ENCODE measurements at places on chromosomes 5 and 9.

DNA sequence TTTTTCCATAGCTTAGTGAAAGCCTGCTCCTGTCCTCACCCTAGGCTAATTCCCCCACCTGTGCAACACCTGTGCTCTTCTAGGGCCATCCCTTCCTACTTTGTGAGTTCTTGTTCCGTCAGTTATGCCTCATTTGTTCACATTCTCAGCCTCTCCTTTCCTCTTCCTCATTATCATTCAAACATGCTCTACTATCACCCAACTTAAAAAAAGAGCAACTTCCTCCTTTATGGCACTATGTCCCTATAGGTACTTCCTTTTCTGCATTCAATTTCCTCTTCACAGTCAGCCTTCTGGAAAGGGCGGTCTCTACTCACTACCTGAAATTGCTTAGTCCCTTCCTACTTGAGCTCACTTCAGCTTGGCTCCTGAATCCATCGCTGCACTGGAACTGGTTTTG lies 111.8 kb upstream of the LHFPL2 start:
- no peak for DNase-seq

- no peak for DNase-seq
These were observed 472.0 kb downstream of the NFIB start for GRCh38 chr9:13841746-13842462.

GRCh38 chr5:35212122-35212982 lies 17.9 kb downstream of the PRLR start:
- no peak for DNase-seq

GRCh38 chr5:144979516-144980264 lies 809.0 kb downstream of the KCTD16 start:
- no peak for DNase-seq

DNA sequence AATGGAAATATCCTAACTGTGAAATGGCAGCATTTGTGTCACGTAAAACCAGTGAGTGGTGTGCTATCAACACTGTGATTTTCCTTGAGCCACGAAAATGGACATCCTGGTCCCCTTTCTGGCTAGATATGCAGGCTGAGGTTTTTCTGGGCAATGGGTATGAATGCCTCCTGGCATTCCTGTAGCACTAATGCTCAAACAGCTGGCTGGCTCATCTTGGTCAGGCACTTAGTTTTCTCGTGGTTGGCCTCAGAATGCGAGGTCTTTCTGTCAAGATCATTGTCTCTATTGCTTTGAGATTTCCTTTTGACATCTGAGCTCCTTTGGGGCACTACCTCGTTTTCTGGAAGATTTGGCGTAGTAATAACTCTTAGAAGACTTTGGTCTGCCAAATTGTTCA lies 15.6 kb downstream of the SLC1A3 start:
- DNase-seq = no peak

DNA sequence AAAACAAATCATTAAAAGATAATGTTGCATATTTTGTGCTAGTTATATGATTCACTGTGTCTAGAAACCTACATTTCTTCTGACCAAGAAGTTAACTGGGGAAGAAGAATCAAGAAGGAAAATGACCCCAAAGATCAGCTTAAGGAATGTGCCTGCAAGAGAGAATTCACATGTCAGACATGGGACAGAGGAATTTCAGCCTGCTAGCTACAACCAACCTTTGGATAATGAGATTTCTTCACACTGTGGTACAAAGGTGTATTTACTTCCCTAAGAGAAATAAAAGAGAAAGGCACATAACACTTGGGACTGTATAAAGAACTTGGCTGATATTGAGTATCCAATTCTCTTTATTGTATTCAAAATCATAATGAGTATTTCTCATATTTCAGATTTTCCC lies 39.6 kb upstream of the ELL2 start:
- no peak for DNase-seq

DNA sequence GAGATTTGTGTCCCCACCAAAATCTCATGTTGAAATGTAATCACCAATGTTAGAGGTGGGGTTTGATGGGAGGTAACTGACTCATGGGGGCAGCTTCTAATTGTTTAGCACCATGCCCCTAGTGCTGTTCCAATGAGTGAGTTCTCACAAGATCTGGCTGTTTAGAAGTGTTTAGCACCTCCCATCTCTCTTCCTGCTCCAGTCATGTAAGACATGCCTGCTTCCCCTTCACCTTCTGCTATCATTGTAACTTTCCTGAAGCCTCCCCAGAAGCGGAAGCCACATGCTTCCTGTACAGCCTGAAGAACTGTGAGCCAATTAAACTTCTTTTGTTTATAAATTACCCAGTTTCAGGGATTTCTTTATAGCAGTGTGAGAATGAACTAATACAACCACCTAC lies 170.5 kb downstream of the NDUFS4 start:
- DNase-seq = no peak

DNA sequence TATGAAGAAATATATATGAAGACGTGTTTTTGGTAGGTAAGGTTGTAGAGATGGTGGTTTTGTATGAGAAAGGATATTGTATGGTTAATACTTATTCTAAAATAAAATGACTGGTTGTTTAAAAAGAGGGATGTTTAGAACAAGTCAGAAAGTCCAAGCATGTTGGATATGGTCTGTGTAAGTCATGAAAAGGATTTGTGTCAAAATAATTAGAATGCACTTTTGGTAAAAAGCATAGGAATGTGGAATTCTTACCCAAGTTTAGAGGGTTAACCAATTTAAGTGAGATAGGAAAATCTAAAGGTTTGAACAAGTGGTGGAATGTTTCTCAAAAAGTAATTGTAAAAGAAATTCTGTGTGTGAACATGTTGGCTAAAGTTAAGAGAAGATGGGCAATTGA lies 1556.5 kb upstream of the C9orf72 start:
- DNase-seq = no peak

DNA sequence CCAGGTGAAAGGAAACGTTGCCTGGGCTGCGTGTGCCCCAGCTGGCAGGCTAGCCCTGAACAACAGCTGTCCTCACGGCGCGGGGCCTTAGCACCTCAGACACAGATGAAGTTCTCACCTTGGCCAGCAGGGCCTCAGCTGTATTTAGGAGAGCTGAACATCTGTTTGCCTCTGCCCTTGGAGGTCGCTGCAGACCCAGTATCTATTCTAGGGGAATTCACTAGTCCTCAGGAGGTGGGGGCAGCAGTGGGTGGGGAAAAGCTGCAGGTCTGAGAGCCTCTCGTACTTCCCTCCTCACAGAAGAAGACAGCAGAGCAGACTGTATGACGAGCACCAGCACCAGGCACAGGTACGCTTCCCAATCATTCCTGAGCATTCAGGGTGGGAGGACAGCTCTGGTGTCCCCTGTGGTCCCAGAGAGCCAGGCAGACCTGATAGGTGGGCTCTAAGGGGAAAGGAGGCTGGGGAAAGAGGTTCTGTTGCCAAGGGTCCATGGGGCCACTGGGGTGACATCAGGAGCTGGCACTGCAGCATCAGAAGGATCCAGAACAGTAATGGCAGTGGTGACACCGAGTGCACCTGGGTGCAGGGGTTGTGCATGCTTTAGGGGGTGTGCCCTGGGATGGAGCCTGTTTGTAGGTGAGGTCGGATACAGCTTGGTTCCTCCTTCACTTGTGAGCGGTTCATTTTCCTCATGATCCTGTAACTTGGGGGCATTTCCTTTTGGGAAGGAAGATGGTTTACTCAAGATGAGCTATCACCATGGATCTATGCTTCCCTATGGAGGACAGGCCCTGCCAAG lies 13.8 kb downstream of the CD74 start:
- peak; percentile 20 for DNase-seq

GRCh38 chr5:169442403-169442874 lies 141.1 kb upstream of the SPDL1 start:
- DNase-seq = no peak

DNA sequence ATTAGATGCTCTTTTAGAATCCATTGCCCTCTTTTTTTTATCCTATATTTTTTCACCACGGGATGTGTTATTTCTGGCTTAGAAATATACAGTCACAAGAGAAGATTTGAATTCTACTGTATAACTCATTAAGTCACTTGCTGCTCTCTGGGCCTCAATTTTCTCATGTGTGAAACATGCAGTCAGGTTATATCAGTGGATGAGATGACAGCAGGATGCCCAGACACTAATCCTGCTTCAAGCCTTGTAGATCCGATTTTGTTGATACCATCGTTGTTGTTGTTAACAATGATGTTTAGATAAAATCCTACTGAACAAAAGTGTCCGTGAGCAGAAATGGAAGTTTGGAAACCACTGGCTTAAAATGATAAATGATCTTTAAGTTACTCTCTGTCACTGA lies 421.9 kb upstream of the DMAC1 start:
- no peak for DNase-seq

DNA sequence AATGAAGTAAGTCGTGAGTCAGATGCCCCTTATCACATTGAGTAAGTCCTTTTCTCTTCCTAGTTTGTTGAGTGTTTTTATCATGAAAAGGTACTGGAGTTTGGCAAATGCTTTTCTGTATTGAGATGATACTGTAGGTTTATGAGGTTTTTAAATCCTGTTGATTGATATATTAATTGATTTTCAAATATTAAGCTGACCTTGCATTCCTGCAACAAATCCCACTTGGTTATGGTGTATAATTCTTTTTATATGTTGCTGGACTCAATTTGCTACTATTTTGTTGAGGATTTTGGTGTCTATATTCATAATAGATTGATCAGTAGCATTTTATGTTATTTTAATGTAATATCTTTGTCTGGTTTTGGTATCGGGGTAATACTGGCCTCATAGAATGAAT lies 81.0 kb upstream of the BNC2 start:
- no peak for DNase-seq

DNA sequence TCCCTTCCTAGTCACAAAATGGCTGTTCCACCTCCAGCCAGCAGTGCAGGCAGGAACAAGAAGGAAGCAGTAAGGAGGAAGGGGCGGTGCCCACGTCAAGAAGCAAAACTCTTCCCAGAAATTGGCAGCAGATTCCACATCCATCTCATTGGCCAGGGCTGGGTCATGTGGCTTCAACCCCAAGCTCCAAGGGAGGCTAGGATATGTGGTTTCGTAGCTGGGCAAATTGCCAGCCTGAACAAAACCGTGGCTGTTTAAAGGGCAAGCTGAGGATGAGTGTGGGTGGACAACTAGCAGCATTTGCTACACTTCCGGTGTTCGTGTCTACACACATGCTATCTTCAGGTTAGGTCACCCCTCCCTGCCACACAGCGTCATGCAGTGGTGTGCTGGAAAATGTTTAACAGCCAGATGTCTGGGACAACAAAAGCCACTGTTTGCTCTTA lies 92.1 kb upstream of the MAP1B start:
- DNase-seq = no peak

- peak; percentile 86 for DNase-seq
These were observed 244.2 kb downstream of the FOXD4L6 start for GRCh38 chr9:40884072-40884901.

- DNase-seq = no peak
These were observed 274.3 kb downstream of the AOPEP start for GRCh38 chr9:95000821-95001220.

- DNase-seq = no peak
These were observed 25.7 kb upstream of the NOTCH1 start for GRCh38 chr9:136571531-136571930.

GRCh38 chr9:21429191-21429590 lies 11.0 kb upstream of the IFNA1 start:
- no peak for DNase-seq

- DNase-seq = no peak
These were observed 1245.5 kb upstream of the DMAC1 start for GRCh38 chr9:9045072-9045471.

DNA sequence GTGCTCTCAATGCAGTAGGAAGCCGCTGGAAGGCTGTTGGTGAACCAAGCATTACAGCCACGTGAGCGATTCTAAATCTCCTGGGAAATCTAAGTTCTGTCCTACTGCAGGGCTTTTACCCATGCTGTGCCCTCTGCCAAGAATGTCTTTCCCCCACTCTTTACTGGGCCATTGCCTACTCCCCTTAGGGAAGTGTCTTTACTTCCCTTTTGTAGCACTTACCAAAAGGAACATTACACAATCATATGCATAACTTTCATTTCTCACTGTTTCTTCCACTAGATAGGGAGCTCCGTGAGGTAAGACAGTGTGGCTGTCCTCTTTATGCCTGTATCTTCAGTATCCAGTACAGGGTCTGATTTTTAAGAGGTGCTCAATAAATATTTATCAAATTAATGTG lies 241.7 kb upstream of the NR4A3 start:
- DNase-seq = no peak

DNA sequence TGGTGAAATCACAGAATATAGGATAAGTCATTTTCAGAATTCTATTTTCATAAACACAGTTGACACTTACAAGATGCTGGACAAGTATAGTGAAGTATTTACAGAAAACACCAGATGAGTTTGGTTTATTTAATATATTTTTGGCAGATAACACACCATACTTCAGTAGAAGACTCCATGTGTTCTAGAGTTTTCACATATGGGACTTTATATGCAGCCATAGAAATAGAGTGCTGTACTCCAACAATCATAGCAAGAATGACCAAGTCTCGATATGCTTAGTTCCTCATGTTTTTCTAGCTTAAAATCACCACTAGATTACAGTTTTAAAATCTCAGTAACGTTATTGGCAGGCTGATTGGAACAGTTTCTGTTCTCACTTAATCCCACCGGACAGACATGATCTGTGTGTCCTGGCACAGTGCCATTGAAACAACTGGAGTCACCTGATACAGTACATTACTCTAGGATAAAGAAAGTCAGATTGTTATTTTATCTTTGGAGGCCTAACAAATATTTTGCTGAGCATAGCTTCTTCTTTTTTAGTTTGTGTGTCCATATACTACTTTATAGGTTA lies 45.8 kb upstream of the ERBIN start:
- no peak for DNase-seq

Data from upper lobe of left lung (tissue), 6 donors.